ENCODE measurements at places on chromosomes 2 and 18. TPM values are rescaled to one million over a fixed set of nuclear protein-coding genes. Genes with fewer than 3 reads are reported as not detected.

CDH2 gene
- 0.16 TPM for total RNA-seq

GRCh38 chr2:144244938-144245337 lies 275.0 kb downstream of the ZEB2 start:
- no peak for DNase-seq

LAMA3 gene
- total RNA-seq: 28.7 TPM

- no peak for DNase-seq
These were observed 158.3 kb downstream of the EML6 start for GRCh38 chr2:54881759-54882158.

GRCh38 chr2:223692191-223692947 lies 90.2 kb upstream of the SCG2 start:
- DNase-seq: no peak

GRCh38 chr18:63387861-63388260 lies 20.9 kb upstream of the KDSR start:
- DNase-seq: no peak

GRCh38 chr18:55355223-55355622 lies 232.8 kb downstream of the TCF4 start:
- DNase-seq: no peak

- no peak for DNase-seq
These were observed 37.6 kb upstream of the RIOK3 start for GRCh38 chr18:23415515-23415914.

DNA sequence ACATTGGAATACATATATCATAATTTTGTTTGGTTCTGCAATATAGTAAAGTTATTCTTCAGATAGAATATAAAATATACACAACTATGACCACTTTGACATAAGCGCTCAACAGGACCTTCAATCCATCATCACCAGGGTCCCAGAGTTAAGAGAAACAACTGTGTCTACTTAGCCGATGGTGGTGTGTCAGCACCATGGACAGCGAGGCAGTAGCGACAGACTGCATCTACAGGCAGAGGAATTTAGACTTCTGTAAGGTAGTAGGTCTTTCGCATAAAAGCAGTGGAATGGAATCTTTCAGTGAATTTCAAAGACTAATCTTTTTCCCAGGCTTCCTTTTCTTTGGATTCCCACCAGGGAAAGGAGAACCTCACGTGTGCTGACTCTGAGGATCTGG lies 20.5 kb upstream of the LRPPRC start:
- DNase-seq: no peak

GLB1L gene
- total RNA-seq: 9.9 TPM

GRCh38 chr2:85754313-85755095 lies 713 bp downstream of the ATOH8 start:
- DNase-seq: no peak

Measured in ureter (tissue), 1 donor.